ENCODE measurements at places on chromosomes 13 and 19. TPM values are rescaled to one million over a fixed set of nuclear protein-coding genes. Genes with fewer than 3 reads are reported as not detected.

Gene HIF3A
- not detected for total RNA-seq

Gene AP2S1
- total RNA-seq, result 151 TPM

Gene SPART
- 16.6 TPM for total RNA-seq

Gene DACH1
- total RNA-seq, result not detected

Gene RGL3
- not detected for total RNA-seq

Gene ZNF136
- 13.9 TPM for total RNA-seq

Gene BSPH1
- not detected for total RNA-seq

Gene ZNF135
- total RNA-seq, result 1.2 TPM

Data from activated CD8-positive, alpha-beta T cell treated with anti-CD3 and anti-CD28 coated beads, Interleukin-2, amount 10 ng/mL, durations not matched to agents 7 days and 5 days (primary cell).